Cortex of kidney (tissue), 1 donor: ENCODE measurements at places on chromosomes 3 and 15.

- DNase-seq = no peak
These were observed 23.5 kb upstream of the TBC1D5 start for GRCh38 chr3:17765819-17766472.

DNA sequence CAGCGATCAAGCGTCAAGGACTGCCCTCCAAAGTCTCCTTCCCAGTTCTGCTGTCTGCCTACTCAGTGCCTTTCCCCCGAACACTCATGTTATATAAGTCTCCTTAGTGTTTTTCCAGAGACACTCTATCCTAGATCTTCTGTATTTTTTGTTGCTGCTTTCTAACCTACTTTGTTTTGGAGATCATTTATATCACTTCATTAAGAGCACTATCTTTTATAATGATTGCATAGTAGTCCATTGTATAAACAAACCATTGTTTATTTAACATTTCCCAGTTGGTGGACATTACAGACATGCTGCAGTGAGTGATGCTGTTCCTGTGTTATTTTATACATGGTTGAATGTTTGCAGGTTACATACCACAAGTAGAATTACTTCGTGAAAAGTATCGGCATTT lies 47.1 kb downstream of the SLC25A26 start:
- DNase-seq = no peak

DNA sequence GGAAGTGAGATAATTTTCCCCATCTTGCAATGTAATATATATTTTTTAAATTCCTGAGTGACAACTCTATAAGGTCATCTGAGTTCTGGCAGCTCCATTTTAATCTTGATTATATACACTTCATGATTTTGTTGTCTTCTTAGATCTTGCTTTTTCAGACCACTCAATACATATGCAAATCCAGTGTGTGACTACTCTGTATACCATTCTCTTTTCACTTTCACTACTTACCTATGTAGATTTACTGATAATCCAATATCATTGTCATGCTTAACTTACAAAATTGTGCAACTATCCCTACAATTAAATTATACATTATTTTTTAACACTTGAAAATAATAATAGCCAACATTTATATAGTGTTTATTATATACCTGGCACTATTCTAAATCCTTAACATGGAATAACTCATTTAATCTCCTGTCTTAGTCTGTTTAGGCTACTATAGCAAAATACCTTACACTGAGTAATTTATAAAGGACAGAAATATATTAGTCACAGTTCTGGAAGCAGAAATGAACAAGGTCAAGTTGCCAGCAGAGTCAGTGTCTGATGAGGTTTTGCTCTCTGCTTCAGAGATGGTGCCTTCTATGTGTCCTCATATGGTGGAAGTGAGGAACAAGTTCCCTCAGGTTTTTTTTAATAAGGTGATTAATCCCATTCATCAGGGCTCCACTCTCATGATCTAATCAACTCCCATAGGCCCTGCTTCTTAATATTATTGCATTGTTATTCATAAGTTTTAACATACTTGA lies 338.5 kb downstream of the TUSC7 start:
- DNase-seq = no peak

GRCh38 chr3:73350996-73351395 lies 273.7 kb downstream of the PDZRN3 start:
- DNase-seq = no peak

DNA sequence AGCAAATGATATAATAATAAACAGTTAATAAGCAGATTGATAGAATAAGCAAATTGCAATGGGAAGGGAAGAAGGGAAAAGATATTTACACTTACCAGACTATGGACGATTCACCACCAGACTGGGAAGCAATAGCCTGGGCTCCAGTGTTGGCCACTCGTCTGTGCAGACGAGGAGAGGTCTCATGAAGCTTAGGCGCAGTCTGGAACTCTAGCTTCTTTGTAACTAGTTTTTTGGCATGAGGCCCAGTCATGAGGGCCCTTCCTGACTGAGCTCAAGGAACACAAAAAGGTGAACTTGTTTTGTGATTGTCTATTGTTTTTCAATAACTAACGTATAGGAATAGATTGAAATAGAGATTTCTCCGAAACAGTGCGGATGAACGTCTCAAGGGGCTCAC lies 63.3 kb upstream of the GATM start:
- DNase-seq = no peak

DNA sequence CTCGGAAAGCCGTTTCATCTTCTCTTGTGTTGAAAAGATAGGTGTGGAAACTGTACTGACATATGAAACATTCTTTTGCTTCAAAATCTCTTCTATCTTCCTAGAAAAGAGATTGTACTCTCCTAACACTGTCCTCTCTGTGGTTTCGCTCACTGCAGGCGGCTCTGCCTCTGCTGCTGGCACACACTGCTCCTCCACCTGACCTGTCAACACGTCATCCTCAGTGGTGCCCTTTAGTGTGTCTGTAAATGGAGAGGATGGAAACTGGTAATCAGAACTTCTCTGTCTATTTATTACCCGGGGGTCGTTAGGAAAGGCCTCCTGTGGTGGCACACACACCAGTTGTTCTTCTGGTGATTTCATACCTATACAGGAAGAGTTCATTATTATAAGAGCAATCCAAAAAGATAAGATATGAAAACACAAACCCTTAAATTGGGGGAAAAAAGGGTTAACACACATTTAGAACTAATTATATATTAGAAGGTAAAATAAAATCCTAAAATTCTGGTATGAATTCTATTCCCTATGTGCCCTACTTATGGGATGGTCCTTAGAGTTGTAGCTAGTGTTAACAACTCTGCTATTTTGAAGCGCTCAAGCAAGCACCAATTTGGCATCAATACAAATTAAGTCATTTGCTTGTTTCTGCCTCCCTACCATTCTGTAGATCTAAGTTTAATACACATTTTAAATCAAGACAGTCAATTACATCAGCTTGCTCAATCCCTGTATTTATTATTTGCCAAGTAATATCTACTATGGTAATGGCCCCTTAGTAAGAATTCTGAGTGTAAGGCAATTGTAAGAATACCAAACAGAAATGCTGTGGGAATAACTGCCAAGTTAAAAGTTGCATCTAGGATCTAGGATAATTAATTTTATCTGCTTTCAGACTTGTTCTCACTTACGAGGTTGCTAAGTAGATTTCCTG lies 49.2 kb downstream of the TASOR start:
- DNase-seq = no peak

DNA sequence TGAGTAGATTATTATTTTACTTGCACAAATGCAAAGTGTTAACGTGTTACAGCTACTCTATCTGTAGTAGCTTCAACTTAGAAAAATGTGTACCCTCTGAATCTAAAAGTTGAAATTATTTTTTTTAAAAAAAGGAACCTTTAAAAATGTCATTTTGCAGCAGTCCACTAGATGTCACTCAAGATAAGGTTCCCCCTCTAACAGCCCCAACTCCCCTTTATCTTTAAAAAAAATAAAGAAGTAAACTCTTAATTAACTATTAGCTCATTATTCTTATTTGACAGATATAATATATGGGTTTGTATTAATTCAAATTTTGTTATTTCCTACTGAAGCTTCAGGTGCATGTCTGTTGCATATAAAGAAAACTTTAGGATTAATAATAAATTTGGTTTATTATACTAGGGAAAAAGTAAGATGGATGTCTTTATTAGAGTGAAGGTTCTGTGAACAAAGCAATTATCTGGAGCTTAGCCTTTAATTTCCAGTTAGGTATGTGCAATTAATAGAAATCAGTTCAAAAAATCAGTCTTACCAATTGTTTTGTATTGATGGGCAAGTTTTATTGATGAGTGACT lies 288.5 kb downstream of the VGLL3 start:
- no peak for DNase-seq

DNA sequence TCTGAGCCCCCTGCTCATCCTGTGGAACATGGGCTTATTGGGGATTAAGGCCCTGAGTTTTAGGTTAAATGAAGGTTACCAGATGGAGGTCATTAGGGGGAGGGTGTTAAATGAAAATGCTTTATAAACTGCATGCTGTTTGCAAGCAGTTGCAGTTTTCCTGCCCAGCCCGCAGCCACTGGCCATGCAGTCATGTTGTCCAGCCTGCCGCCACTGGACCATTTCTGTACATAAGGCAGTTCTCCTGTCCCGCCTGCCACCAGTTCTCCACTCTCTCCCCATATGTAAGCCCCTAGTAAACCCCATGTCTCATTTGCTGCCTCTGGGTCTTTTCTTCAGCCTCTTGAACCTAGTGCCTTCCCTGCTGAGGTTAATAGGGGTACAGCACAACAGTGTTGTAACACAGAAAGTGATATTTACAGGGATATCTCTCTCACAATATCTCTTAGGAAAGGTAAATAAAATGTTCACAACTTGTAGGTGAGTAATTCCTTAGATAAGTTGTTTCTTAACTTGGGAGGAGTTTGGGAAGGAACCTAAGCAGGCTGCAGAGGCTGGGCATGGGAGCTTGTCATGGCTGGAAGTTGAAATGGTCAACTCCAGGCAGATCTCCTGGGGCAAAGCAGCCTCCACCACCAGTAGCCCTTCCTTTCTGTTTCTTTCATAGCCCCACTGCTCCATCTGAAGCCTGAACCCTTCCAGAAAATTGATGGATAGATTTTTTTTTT lies 148.2 kb downstream of the CMSS1 start:
- no peak for DNase-seq

- no peak for DNase-seq
These were observed 1.3 kb downstream of the DENND6A start for GRCh38 chr3:57691411-57692132.

GRCh38 chr15:90618330-90619125 lies 88.8 kb downstream of the CRTC3 start:
- no peak for DNase-seq
